Osteoblast (primary cell): ENCODE measurements at places on chromosomes 7 and 10. TPM values are rescaled to one million over a fixed set of nuclear protein-coding genes. Genes with fewer than 3 reads are reported as not detected.

The MRLN gene
- total RNA-seq = not detected in 2 replicates

The CFAP58 gene
- 0.36 and 0.59 TPM in 2 replicates for total RNA-seq

The CALCR gene
- total RNA-seq = not detected in 2 replicates

The SGCE gene
- 59.8 and 60.8 TPM in 2 replicates for total RNA-seq

The RAPGEF5 gene
- 1.1 and 1.5 TPM in 2 replicates for total RNA-seq

The NPY4R2 gene
- total RNA-seq = not detected in 2 replicates
